ENCODE measurements at places on chromosomes 1 and 21.

GRCh38 chr1:222927031-222927430, 112.2 kb downstream of the DISP1 start:
- no peak for DNase-seq

- DNase-seq: no peak
Measured at GRCh38 chr1:171819946-171820345, 21.4 kb upstream of the DNM3 start.

GRCh38 chr1:70227439-70227838, 6.3 kb downstream of the SRSF11 start:
- no peak for DNase-seq

- no peak for DNase-seq
Measured at GRCh38 chr1:115668579-115668978, 26.8 kb downstream of the VANGL1 start.

- no peak for DNase-seq
Measured at GRCh38 chr1:11786168-11786567, 19.6 kb downstream of the MTHFR start.

GRCh38 chr1:83691953-83692500, 306.9 kb downstream of the TTLL7 start:
- no peak for DNase-seq

DNA sequence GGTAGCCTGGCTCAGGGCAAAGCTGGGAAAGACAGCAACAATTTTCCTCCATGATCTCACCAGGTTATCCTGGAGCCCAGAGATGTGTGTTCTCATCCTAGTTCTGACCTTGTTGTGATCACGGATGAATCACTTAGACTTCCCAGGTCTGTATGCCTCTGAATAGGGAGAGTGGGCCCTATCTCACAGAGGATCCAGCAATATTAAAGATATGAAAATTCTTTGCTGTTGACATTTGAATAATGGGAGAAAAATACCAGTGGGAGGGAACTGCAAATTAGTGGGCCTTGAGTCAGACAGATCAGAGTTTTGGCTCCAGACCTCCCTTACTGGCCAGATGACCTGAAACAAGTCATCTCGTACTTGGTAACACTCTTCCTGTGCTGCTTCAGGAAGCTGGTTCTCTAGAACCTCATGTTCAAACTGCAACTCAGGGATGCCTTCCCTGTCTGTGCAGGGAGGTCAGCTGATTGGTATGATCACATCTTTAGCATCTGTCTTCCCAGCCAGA, 32.8 kb upstream of the RNF19B start:
- no peak for DNase-seq

DNA sequence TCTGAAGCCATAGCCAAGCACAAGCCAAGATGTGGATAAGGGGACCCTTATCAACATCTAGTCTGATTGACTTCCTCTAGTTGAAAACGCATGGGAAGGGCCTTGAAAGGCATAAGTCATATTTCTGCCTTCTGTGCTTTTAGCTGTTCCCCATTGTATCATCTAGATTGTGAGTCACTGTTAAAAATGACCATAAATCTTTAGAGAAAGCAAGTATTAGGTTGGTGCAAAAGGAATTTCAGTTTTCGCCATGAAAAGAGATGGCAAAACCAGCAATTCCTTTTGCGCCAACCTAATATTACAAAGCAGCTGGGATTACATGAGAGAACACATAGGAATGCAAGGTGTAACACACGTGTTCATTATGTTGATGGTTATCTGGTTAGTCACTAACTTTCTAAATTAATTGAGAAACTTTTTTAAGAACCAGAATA, 63.6 kb downstream of the CLIC6 start:
- DNase-seq: no peak

GRCh38 chr21:37425001-37425400, 58.4 kb downstream of the DYRK1A start:
- DNase-seq: no peak

- no peak for DNase-seq
Measured at GRCh38 chr1:182634306-182635072, 30.3 kb upstream of the RGS16 start.

DNA sequence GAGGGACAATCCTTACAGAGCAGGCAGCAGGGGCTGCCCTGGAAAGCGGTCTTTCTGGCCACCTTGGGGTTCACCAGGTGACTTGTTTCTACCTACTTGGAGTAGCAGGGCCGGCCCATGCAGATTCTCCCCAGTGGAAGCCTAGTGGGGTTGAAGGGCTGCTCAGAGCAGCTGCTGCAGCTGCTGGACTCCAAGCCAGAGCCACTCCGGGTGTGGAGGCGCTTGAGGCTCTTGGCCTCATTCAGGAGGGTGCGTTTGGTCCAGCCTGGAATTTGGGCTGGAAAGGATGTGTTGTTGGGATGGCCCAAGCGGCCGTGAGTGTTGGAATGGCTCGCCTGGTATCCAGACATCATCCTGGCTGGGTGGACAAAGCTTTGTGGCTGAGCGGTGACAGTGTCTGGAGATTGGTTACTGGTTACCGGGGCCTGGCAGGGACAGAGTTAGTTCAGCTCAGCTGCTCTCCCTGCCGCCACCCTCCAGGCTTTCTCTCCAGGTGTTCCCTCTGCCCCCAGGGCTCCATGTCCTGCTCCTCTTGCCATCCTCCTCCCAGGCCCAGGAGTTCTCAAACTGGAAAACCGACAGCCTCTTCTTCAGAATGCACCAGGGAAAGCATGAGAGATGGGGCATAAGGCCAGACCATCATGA, 14.2 kb upstream of the HSPG2 start:
- no peak for DNase-seq

GRCh38 chr1:239232921-239233320, 153.4 kb upstream of the CHRM3 start:
- no peak for DNase-seq

DNA sequence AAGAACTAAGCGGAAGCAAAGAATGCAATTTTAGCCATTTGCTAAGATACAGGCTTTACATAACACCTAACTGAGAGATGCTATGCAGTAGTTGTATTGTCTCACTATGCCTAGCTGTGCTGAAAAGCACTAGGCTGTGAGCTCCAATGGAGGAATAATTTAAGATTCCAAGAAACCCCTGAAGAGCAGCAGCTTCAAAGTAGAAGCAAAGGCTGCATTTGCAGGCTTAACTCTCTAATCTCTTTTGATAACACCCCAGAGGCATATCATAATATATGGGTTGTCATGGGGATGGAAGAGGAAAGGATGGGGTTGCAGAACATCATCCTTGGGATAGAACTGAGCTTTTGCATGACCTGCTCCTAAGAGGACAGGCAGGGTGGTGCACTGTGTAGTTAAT, 102.0 kb downstream of the ERG start:
- DNase-seq: no peak

DNA sequence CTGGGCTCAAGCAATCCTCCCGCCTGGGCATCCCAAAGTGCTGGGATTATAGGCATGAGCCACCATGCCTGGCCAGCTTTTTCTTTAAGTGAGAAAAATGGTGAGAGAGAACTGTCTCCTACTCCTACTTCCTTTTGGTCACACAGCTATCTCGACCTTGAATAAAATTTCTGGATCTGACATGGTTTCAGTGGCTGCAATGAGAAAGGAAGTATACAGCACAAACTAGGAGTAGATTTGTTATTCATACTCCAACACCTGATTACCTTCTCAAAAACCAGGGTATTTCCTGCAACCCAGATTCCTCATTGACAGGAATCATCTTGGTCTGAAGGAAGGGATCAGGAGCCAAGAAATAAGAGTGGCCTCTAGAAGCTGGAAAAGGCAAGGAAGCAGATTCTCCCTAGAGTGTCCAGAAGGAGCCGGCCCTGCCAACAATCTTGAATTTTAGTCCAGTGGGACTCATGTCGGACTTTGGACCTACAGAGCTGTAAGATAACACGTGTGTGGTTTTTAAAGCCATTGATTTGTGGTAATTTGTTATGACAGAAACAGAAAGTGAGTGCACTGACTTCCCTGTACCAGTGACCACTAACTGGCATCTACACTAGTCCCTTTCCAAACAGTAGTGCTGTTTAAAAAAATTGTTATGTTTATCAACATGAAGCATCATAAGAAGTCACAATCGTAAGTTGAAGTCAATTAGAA, 516.6 kb downstream of the SMYD3 start:
- peak; percentile 59 for DNase-seq

GRCh38 chr1:116990612-116991151, 10.9 kb upstream of the CD101 start:
- no peak for DNase-seq

GRCh38 chr1:203126866-203127665, 460 bp upstream of the ADORA1 start:
- no peak for DNase-seq

GRCh38 chr1:212293579-212293978, 8.4 kb downstream of the PPP2R5A start:
- no peak for DNase-seq

- DNase-seq: no peak
Measured at GRCh38 chr1:81119319-81119718, 681.4 kb upstream of the ADGRL2 start.

GRCh38 chr1:39919545-39919944, 17.8 kb upstream of the MYCL start:
- peak; percentile 80 for DNase-seq

- no peak for DNase-seq
Measured at GRCh38 chr1:207654320-207654719, 9.4 kb downstream of the CR1L start.

DNA sequence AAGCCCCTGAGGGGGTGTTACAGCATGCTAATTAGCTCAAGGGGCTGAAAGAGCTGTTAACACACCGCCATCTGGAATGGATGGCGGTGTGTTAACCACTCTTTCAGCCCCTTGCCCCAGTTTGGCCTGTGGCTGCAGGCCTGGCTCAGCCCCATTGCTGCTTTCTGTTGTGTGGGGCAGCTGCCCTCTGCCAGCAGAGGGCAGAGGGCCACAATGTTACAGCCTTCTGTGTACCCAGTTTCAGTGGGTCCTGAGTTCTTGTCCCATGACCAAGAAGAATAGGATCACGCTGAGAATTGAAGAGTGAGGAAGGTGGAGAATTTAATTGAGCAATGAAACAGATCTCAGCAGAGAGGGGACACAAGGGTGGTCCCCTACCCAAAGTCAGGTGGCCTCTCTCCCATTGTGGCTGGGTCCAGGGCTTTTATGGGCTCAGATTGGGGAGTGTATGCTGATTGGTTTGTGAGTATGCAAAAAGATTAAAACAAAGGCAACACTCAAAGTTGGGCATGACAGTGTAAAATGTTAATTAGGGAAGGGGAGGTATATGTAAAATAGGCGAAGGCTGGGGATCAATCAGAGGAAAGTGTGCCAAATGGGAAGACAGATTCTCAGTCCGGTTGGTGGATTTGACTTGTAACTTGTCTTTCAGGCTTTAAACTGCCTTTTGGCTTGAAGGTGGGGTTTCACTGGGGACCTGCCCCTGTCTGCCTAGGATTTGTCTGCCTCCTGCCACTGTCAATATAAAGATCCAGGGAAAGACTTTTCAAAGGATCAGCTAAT, 142.2 kb downstream of the RABGAP1L start:
- DNase-seq: no peak

GRCh38 chr21:43951911-43952703, 60.0 kb upstream of the TRAPPC10 start:
- DNase-seq: no peak

DNA sequence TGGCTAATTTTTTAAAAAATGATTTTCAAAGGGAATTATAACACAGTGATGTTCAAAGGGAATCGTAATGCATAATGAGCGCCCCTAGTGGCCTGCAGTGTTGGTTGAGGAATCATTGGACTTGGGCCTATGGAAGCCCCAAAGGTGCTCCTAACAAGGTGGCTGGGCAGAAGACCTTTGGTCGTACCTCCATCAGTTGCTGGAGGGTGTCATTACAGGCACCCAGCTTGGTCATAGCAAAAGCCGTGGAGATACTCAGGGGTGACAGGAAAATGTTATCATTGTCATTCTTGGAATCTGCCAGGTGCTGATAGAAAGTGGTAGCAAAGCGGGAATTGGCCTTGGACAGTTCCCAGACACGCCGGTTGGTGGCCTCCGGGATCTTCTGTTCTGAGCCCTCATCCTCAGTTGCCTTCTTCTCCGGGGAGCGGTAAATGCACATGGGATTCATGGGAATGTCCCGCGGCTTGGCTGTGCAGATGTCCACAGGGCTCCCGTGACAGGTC, 2.7 kb downstream of the SERPINC1 start:
- DNase-seq: peak; percentile 62

- no peak for DNase-seq
Measured at GRCh38 chr1:18726368-18726767, 95.7 kb downstream of the PAX7 start.
